ENCODE measurements at places on chromosomes 2 and 18. TPM values are rescaled to one million over a fixed set of nuclear protein-coding genes. Genes with fewer than 3 reads are reported as not detected.

The FIGLA gene
- not detected for total RNA-seq

The CRYBA2 gene
- total RNA-seq = 0.34 TPM

The DLX1 gene
- 1.4 TPM for total RNA-seq

The IL1RL2 gene
- total RNA-seq = 0.34 TPM
